ENCODE measurements at places on chromosomes 6 and 20.

DNA sequence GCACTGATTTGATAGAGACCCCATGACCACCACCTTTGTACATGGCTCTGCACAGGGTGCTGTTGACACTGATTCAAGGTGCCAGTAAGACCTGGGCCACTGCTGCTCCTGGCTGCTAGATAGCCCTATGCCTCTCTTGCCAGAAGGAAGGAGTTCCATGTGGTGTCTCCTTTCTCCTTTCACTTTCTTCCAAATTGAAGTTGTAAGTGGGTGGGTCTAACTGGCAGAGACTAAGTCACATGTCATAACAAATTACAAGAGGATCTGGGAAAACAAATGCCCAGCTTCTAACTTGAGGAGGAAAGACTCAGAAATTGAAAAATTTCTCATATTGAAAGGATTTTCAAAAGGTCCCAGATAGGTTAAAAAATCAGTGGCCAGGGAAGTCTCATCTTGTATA, 116.8 kb downstream of the TFAP2B start:
- DNase-seq: no peak

- DNase-seq: peak; percentile 73
These were observed 29.0 kb downstream of the MYLIP start for GRCh38 chr6:16157909-16158308.

DNA sequence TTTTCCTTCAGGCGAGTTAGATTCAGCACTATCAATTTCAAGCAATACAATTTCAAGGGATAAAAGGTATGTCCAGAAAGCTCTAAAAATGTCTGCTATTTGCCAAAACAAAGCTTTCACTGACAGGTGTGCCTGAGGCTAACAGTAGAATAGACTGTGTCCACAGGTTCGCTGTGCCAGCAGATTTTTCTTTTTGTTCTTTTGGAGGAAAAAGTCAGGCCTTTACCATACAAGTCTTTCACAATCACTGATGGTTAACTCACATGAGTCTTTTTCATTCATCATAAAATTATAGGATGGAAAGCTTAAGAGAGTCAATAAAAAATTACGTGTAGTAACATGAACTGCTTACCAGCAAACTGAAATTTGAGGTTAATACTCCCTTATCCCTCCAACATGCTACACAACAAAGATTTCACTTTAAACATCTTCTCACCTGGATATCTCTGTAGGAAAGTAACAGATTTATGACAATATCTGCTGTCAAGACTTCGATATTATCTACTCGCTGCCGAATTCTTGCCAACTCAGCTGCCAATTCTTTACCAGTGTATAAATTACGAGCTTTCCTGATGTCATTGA, 95.4 kb downstream of the MAP3K5 start:
- DNase-seq: no peak

- DNase-seq: no peak
These were observed 54.5 kb downstream of the GINS1 start for GRCh38 chr20:25461786-25462545.

All from NCI-H345 (cell line).